ENCODE measurements at places on chromosomes 7 and 10.

GRCh38 chr10:104151737-104152136 lies 29.8 kb downstream of the SFR1 start:
- DNase-seq = no peak

- no peak for DNase-seq
These were observed 630 bp upstream of the VSTM4 start for GRCh38 chr10:49115796-49116508.

- no peak for DNase-seq
These were observed 65.8 kb upstream of the PRSS58 start for GRCh38 chr7:142323706-142324105.

DNA sequence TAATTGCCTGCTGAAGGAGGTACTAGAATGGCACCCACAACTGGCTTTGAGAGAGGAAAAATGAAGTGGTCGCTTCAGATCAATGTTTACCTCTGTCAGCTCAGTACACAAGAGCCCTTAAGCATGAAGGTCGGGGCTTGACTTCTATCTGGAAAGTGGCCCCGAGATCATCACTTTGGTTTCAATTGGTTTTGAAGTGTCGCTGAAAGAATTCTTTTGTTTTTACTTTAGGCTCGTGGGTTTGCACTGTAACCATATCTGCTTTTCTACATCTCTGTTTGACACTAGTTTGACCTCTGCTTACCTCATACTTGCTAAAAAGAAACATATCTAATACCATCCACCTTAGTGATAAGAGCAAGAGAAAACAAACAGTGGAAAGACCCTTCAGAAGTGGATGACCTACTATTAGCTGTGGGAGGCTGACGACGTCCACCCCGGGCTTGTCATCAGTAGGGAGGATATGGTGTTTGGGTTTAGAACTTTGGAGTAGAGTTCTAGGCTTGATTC lies 361.8 kb downstream of the GATA3 start:
- DNase-seq = no peak

GRCh38 chr10:124322191-124322980 lies 96.3 kb downstream of the OAT start:
- DNase-seq = no peak

GRCh38 chr10:65701168-65701776 lies 1224.6 kb upstream of the LRRTM3 start:
- DNase-seq = no peak

DNA sequence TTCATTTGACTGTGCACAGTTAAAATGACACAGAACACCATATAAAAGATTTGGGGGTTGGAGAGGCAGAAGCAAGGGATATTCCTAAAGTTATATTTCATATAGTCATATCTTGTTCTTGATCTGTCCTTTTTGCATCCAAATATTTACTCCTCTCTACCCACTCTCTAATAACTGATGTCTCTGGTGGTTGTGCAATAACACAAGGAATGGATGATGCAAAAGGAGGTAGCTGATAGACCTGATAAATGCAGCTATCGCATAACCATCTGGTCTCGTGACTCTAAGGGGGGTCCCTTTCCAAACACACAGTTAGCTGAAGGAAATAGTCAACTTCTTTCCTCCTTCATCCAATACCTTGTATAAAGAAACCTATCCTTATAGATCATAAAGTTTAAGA lies 123.1 kb downstream of the POLR1F start:
- DNase-seq = no peak

GRCh38 chr10:22133749-22134624 lies 83.8 kb downstream of the EBLN1 start:
- no peak for DNase-seq

- DNase-seq = no peak
These were observed 183.0 kb upstream of the CTBP2 start for GRCh38 chr10:125343118-125343925.

GRCh38 chr7:130721486-130722277 lies 12.3 kb downstream of the KLF14 start:
- DNase-seq = no peak

DNA sequence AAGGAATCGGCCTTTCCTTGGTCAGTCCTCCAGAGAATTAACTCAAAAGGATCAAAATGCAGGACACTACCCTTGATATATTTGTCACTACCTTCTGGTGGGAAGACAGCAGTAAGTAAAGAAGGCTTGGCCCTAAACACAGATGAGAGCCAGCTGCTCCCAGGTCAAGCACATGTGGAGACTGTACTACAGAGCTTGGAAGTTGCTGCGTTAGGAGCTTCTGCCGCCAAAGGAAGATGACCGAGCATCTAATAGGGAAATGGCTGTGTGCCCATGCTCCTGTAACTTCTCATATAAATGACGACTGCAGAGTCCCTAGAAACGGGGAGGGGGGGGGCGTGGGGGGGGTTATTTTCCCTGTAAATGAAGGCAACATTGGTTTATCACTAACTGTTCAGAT lies 59.0 kb downstream of the PODXL start:
- DNase-seq = no peak

GRCh38 chr7:51308265-51308664 lies 8.3 kb downstream of the COBL start:
- DNase-seq = no peak

GRCh38 chr7:148856891-148857290 lies 27.2 kb downstream of the EZH2 start:
- no peak for DNase-seq

GRCh38 chr10:110387983-110388686 lies 83.4 kb upstream of the SMNDC1 start:
- no peak for DNase-seq

DNA sequence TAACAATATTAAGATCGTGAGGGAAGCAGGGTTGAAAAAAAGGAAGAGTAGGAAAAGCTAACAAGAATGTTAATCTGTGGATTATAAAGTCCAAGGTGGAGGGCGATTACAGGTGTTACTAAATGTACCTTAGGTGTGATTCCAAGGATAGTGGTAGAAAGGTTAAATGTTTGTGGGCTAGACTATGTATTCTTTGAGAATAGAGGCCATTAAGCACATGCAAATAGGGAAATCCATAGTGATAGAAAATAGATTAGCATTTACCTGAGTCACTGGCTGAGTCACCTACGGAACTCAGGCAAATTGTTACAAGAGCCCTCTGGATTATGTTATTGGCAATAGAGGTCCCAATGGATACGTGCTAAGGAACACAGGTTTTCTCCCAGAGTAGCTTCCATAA lies 9.0 kb downstream of the MGAM2 start:
- no peak for DNase-seq

GRCh38 chr7:124388751-124389150 lies 355.9 kb upstream of the TMEM229A start:
- no peak for DNase-seq

DNA sequence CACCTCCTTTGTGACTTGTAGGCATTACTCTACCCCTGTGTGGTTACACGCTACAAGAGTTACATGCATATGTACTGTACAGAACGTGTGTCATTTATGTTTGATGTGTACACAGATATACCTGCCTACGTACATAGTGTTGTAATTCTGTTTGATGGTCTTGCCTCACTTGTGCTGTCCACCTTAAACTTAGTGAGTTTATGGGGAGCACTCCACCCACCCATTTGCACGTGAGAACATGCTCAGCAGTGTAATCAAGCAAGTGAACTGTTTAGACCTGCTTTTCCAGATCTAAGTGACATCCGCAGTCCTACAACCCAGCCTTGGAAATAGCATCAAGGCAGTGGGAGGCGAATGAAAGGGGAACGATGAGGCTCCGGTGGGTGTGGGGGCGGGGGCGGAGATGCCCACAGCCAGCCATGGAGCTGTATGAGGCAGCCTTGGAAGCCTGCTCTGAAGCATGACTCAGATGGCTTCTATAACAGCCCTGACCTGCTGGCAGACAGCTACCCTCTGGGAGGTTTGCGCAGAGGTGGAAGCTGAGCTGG lies 52.1 kb downstream of the SUFU start:
- no peak for DNase-seq

DNA sequence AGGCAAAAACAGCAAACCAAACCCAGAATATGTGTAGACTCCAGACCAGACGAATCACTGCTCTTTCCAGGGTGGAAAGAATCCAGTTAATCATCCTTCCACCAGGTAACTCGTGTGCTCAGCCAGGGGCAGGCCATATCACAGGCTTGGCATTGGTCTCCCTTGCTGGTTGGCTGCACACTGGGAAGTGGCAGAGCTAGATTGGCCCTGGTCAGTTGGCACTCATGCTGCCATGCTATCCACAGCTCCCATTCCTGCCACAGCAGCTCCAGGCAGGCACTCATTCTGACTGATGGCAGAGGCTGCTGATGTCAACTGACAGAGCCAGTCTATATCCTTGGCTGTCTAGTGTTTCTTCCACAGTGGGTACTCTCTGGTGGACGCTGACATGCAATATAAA lies 9.7 kb upstream of the GDF10 start:
- DNase-seq = no peak
